Activated CD4-positive, alpha-beta T cell treated with anti-CD3 and anti-CD28 coated beads, Interleukin-2, amount 50 U/mL, for 48 hours (primary cell): ENCODE measurements at places on chromosomes 4 and X.

GRCh38 chrX:133590703-133591505 is 175.6 kb upstream of the GPC4 start:
- no peak for DNase-seq

DNA sequence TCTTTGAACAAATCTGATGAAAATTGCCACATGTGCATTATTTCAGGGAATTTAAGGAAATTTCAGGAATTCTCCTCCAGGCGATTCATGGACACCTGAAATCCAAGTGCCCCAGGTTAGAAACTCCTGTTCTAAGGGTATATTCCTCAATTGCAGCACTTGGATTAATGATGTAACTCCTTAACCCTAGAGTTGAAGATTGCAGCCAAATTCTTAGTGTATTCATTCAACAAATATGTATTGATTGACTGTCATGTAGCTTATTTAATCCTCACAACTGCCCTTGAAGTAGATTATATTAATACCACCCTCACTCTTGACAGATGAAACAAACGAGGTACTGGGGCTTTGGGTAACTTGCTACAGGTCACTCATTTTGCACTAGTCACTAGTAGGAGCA is 11.3 kb downstream of the CETN2 start:
- no peak for DNase-seq

DNA sequence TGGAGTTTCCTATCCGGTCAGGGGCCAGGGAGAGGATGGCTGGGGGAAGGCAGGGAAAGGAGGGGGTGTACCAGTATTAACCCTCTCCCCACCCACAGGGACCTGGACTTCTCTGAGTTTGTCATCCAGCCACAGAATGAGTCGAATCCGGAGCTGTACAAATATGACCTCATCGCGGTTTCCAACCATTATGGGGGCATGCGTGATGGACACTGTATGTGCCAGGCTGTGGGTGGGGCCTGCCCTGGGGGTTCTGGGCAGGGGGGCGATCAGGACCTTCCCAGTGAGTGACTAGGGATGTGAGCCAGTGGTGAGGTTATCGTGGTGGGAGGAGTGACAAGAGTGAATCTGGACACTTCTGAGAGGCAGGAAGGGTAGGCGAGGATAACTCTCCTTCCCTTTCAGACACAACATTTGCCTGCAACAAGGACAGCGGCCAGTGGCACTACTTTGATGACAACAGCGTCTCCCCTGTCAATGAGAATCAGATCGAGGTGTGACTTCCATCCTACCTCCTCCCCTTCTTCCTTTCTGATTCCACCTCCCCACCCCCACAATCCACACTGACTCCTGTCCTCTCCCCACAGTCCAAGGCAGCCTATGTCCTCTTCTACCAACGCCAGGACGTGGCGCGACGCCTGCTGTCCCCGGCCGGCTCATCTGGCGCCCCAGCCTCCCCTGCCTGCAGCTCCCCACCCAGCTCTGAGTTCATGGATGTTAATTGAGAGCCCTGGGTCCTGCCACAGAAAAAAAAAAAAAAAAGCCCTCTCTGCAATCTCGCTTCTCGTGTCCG is 14.6 kb downstream of the USP11 start:
- peak; percentile 11 for DNase-seq

- no peak for DNase-seq
Measured at GRCh38 chr4:155777971-155778735, 19.3 kb downstream of the GUCY1B1 start.

- DNase-seq: peak; percentile 83
Measured at GRCh38 chrX:119693040-119693995, at the start of gene SEPTIN6. SEPTIN6 (minus strand) TSS chrX:119693168; CDS start chrX:119693105, 63 bp downstream.

DNA sequence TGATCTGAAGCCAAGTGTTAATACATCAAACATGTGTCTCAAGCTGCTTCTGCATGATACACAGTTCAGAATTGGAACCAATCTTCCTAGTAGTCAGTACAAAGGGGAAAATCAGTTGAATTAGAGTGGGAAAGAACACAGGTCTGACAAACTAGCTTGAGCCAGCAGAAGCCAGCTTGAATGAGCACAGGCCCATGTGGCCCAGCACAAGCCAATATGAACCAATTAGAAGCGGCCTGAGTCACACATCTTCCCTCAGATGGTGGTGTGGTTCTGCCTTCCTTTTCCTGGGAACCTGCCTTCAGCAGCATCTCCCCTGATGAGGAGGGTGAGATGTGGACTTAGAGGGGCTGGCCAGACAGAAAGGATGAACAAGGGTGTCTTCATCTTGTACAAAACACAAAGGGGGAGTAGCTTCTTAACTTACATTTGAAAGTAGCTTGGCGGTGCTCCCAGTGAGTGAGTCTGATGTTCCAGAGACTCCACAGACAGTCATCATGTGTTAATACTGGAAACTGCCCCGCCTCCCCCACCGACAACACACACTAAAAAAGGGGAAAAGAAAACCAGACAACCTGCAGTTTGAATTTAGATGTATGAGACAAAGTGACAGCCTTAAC is 72.0 kb downstream of the FRMPD4 start:
- no peak for DNase-seq

DNA sequence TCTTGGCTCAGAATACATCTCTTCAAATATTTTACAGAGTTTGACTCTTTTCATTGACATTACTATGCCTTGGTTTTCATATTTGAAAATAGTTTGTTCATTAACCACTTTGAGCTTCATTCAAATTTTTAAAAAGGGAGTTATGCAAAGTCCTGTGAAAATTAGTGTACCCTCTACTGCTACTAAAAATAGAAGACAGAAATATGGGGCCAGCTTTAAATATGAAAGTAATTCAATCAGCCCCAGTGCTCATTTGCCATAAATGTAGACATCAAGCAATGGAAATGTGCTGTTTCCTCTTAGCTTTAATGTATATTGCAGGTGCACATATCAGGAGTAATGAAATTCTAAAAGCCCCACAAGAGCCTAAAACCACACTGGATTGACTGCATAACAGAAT is 218.7 kb downstream of the SPATA18 start:
- no peak for DNase-seq

DNA sequence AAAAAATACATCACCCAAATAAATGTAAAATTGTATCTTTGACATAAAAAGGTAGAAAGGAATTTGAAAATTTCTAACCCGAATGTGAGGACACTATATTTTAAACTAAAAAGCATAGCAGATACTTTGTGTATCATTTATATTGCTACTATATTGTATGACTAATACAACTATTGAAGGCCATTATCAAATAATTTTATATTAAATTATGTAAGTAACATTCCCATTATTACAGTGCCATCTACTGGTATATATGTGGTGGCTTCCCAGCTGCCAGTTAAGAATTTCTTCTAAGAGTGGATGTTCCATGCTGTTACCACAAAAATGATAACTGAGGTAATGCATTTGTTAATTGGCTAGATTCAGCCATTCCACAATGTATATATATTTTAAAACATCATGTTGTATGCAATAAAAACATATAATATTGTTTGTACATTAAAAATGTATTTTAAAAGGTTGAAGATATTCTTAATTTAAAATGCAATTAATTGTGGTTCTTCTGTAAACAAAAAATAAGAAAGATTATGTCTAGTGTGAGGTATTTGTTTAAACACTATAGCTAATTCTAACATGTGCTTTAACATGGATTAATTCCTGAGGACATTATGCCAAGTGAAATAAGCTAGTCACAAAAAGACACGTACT is 65.3 kb downstream of the EGF start:
- no peak for DNase-seq

DNA sequence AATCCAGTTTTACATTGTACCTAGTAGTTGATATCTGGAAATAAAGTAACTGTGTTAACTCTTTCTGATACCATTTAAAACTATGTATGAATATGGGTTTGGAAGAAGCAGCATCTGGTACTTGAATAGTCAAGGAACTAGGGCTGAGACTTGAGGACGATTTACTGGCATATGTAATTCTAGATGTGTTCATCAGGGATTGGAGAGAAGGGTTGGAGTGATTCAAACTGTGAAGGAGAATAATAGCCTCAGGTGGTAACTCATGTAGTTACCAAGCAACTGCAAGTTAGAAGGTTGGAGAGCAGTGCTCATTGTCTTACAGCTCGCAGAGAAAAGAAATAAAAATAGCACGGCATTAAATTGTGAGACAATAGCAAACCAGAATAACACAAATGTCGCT is 29.5 kb upstream of the TXLNG start:
- DNase-seq: no peak

DNA sequence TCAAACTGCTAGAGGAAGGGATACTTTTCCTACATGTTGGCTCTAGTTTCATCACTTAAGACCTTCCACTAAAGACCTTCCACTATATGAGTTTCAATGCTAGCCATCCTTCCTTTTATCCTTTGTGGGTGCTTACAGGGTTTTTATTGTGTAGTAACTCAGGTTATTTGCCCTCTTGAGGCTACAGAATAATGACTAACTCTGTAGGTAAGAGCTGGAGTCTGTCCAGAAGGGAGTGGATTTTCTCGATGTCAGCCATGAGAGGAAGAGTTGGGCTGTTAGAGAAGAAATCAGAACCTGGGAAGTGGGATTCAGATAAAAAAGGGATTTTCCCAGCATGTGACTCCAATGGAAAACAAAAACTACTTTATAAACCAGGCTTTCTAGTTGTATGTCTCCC is 27.5 kb upstream of the HERC5 start:
- no peak for DNase-seq

GRCh38 chr4:39571054-39571453 is 43.8 kb upstream of the UGDH start:
- DNase-seq: no peak

DNA sequence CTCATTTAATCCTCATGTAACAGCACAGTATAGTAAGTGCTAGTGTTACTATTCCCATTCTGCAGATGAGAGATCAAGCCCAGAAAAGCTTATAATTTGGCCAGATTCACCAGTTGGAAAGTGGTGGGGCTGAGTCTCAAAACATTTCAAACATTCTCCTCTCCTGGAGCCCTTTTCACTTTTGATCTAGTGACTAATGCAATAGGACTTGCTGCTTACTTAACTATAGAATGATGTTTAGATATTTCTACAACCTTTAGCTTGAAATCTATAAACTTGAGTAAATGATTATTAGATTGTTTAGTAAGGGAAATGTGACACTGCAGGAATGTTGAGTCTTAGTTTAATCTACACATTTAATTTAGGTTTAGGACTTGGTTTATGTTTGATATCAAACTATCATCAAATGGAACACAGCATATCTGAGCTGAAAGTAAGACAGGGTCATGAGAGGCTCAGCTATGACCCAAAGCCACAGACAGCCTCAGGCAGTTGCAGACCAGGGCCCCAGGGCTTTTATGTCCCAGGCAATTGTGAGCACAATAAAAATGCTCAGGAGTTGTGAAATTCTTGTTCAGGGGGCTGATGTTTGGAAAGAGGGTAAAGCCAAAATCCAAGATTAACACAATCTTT is 199.5 kb upstream of the HS3ST1 start:
- no peak for DNase-seq

DNA sequence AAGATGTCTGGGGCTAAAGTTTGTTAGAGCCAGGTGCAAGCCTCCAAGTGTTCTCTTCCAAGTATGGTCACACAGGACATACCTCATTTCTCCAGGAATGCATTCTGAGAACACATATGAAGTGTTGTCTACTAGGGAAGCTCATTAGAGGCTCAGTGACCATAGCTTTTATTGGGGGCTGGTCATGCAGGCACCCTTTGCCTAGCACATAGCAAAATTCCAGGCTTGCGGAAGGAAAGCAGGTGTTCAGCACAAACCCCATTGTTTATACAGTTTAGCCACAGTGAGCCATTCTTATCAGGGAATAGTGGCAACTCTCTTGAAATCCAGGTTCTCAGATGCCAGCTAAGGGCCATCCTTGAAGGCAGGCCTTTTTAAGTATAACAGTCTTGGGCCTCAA is 339.4 kb upstream of the ZCCHC13 start:
- no peak for DNase-seq

- no peak for DNase-seq
Measured at GRCh38 chrX:13074297-13075262, 30.2 kb upstream of the FAM9C start.

- DNase-seq: no peak
Measured at GRCh38 chr4:147526272-147526654, 45.4 kb downstream of the EDNRA start.

GRCh38 chrX:109533631-109534030 is 3.0 kb upstream of the NXT2 start:
- no peak for DNase-seq

GRCh38 chrX:63281465-63281864 is 69.7 kb downstream of the SPIN4 start:
- no peak for DNase-seq

DNA sequence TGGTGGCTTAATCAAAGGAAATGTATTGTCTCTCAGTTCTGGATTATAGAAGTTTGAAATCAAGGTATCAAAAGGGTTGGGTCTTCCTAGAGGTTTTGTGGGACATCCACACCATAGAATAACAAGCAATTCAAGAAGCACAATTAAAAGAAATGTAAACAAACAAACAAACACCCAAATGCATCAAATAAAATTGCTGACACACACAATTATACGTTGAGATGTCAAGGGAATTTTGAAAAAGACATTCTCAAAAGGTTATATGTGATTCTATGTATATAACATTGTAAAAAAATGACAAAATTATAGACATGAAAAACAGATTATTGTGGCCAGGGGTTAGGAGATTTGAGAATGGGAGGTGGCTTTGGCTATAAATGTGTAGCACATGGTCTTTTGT is 250.7 kb upstream of the AGA start:
- no peak for DNase-seq

- no peak for DNase-seq
Measured at GRCh38 chr4:158940271-158940670, 162.6 kb upstream of the RAPGEF2 start.

- no peak for DNase-seq
Measured at GRCh38 chrX:72713130-72713529, 976 bp downstream of the PHKA1 start.

DNA sequence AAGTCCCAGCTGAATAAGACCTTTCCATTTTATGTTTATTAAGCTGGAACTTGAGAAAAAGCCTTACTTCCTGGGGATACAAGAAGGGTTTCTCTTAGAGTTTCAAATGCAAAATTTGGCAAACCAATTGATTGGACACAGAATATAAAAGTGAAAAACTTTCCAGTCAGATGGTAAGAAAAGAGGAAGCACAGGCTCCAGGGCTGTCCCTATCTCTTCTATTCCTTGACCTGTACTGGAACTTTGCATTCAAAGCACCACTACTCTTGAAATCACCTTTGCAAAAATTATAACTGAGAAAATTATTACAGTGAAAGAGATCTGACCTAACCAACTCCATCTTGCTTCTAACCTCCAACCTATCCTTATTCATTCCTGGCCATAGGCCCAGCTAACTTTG is 11.7 kb downstream of the PROM1 start:
- DNase-seq: no peak

GRCh38 chr4:86506591-86506990 is 87.5 kb upstream of the PTPN13 start:
- no peak for DNase-seq

GRCh38 chr4:42350611-42351182 is 46.6 kb upstream of the SHISA3 start:
- DNase-seq: no peak

GRCh38 chr4:158793021-158793420 is 24.2 kb downstream of the FNIP2 start:
- DNase-seq: no peak

GRCh38 chrX:110755611-110756010 is 40.0 kb downstream of the CHRDL1 start:
- DNase-seq: no peak
